ENCODE measurements at places on chromosomes 13 and 19. TPM values are rescaled to one million over a fixed set of nuclear protein-coding genes. Genes with fewer than 3 reads are reported as not detected.

DNA sequence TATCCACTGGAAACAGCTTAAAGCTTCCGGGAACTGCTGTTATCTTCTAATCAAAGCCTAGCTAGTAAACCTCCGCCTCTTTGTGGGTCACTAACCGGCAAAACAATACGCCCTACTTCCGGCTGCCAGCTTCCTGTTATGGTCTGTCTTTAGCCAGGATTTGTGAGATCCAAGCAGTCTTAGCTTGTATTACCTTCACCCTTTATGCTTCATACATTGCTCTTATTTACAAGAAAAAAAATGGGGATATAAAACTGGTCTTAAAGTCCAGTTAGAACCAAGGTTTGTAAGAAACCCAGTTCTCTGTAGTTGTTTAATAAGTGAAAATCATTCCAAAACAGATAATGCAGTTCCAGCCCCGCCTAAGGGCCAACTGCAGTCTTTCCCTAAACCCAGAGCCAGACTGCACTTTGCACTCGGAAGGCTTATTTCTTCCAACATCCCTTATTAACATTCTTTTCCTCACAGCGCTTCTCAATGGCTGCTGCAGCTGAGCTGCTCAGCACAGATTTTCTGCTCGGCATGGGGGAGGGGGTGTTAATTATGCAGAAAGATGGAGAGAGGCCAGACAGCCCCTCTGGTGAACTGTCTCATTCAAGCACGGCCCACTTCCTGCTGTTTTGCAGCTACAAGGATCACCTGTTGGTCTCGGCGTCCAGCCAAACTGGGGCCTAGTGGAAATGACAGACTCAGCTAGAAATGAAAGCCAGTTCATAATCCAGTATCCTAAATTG lies 368.4 kb downstream of the KLF12 start:
- DNase-seq = peak; percentile 90

The FLT1 gene
- 42.0 TPM for total RNA-seq

DNA sequence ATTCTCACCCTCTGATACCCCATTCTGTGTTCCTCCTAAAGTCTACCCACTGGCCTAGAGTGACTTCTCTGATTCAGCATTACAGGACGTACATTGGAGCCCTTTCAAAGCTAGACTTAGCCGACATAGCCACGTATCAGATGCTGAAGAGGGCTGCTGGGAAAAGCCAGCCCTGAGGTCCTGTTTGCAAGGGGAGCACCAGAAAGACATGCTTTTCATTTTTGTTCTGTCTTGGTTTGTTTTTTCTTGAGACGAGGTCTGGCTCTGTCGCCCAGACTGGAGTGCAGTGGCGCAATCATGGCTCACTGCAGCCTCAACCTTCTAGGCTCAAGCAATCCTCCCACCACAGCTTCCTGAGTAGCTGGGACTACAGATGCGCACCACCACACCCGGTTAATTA lies 6.3 kb upstream of the ZSWIM4 start:
- peak; percentile 61 for DNase-seq

GRCh38 chr13:19794631-19795030 lies 11.9 kb upstream of the PSPC1 start:
- DNase-seq = no peak

The AMH gene
- total RNA-seq = 0.24 TPM

DNA sequence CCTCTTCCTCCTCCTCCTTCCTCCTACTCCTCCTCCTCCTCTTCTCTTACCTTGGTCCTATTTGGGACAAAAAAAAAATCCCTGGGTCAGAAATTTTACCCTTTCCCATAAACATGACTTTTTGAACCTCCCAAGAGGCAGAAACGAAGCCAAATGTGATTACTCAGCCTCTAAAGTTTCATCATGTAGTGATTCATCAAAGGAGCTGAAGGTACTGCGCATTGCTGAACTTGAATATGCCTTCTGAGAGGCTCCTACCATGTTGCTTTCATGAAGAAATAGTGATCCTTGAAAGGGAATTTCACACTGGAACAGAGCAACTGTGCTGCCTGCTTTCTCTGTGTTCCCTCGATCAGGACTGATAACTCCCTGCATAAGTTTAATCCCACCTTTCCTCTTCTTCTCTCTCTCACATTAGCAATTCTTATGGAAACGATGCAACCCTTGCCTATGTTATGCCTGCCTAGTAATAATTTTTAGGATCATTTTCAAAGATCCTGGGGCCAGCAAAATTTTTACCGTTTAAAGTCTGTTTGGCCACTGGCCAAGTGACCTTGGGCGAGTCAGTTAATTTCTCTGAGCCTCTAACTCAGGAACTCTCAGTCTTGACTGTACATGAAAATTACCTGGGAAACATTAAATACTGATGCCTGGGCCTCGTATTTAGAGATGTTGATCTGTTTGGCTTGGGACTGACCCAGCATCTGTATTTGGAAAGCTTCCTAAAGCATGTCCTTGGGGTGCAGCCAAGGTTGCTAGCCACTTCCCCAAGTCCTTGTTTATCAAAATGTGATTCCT lies 149.5 kb downstream of the DCT start:
- DNase-seq = no peak

DNA sequence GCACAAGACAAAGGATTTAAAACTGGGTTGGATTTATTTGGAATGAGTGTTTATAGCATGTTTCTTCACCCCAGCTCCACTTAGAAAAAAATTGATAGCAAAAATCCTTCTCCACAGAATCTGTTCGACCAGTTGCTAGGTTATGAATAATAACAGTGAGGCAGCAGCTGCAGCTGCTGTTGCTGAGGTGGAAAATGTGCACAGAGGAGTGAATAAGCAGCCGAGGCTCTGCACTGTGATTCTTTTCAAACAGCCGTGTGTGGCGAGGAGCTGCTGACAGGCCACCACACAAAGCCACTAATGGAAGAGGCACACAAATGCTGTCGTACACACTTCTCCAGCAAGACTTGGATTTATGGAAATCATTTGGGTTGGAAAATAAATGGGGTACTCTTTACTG lies 6.4 kb upstream of the RASL11A start:
- no peak for DNase-seq

The TBXA2R gene
- total RNA-seq = 2.6 TPM

- DNase-seq = no peak
These were observed 605.3 kb upstream of the SLC10A2 start for GRCh38 chr13:103671547-103671946.

The ANGPTL8 gene
- total RNA-seq = 0.40 TPM

GRCh38 chr13:25819856-25820530 lies 231.8 kb downstream of the SHISA2 start:
- peak; percentile 43 for DNase-seq

- DNase-seq = no peak
These were observed 166.6 kb downstream of the PTPRS start for GRCh38 chr19:5173993-5174392.

The C19orf73 gene
- 1.3 TPM for total RNA-seq

- no peak for DNase-seq
These were observed 60.1 kb downstream of the DCT start for GRCh38 chr13:94419304-94419924.

DNA sequence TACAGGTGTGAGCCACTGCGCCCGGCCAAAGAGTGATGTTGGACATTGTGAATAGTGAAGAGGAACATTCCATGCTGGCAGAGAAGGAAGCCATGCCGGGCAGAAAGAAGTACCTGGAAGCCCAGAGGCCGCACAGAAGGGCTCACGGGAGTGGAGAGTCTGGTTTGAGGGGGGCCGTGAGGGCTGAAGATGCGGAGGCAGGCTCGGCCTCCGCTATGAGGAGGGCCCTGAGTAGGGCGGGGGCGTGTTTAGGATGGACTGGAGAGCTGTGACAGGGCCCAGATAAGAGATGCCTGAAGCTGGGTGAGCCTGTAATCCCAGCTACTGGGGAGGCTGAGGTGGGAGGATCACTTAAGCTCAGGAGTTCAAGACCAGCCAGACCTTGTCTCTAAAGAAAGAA lies 1.6 kb downstream of the JOSD2 start:
- DNase-seq = no peak

The PEX11G gene
- total RNA-seq = 0.97 TPM

GRCh38 chr13:84651288-84651687 lies 769.0 kb upstream of the SLITRK1 start:
- no peak for DNase-seq

DNA sequence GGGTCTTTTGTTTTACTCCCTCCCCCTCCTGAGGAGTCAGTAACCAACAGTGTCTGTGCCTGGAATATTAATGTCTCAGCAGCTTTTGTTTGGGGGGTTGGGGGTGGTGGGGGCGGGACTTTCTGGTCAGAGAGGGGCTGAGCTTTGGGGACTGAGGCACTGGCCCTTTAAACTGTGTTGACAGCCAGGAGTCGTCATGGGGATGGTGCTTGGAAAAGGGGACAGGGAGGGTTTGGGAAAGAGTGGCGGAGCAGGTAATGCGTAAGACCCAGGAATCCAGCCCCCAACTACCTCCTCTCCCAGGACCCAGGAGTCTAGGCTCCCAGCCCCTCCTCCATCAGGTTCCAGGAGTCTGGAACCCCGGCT lies 5.2 kb downstream of the CADM4 start:
- no peak for DNase-seq

- DNase-seq = no peak
These were observed 4.4 kb upstream of the TBXA2R start for GRCh38 chr19:3610745-3611717.

- DNase-seq = peak; percentile 79
These were observed 65.1 kb downstream of the ZNF823 start for GRCh38 chr19:11673608-11674041.

DNA sequence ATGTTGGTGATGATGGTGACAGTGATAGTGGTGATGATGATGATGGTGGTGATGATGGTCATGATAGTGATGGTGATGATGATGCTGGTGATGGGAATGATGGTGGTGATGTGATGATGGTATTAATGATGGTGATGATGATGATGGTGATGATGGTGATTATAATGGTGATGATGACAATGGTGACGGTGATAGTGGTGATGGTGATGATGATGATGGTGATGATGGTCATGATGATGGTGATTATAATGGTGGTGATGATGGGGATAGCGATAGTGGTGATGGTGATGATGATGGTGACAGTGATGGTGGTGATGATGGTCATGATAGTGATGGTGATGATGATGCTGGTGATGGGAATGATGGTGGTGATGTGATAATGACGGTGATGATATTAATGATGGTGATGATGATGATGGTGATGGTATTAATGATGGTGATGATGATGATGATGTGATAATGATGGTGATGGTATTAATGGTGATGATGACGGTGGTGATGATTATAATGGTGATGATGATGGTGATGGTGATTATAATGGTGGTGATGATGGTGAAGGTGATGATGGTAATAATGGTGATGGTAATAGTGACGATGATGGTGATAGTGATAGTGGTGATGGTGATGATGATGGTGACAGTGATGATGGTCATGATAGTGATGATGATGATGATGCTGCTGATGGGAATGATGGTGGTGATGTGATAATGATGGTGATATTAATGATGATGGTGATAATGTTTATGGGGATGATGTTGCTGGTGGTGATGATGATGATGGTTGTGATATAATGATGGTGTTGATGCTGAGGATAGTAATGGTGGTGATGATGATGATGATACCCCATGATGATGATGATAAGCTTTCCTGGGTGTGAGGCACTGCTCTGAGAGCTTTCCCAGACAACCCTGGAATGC lies 7.7 kb downstream of the C13orf46 start:
- no peak for DNase-seq

The LIN37 gene
- total RNA-seq = 5.2 TPM

GRCh38 chr13:27264648-27265047 lies 6.0 kb upstream of the RASL11A start:
- DNase-seq = no peak

DNA sequence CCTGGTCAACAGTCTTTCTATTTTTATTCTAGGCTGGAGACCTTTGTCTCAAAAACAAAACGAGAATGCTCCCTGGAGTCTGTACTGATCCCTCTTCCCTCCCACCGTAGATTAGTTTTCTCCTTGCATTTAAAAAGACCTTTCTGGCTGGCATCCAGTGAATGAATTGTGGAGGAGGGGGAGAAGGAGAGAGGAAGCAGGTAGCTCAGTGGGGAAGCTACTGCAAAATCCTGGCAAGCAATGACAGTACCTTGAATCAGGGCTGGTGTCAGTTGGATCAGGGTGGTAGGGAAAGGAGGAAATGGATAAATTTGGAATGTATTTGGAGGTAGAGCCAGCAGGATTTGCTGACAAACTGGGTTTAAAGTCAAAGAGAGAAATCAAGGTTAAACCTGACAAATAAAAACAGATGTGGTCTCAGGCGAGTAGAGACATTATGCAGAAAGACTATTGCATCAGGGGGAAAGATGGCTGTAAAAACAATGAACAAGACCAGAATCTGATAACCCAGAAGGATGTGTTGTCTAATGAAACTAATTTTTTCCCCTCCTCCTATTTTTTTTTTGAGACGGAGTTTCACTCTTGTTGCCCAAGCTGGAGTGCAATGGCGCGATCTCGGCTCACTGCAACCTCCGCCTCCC lies 3.5 kb upstream of the CYP2S1 start:
- DNase-seq = no peak

DNA sequence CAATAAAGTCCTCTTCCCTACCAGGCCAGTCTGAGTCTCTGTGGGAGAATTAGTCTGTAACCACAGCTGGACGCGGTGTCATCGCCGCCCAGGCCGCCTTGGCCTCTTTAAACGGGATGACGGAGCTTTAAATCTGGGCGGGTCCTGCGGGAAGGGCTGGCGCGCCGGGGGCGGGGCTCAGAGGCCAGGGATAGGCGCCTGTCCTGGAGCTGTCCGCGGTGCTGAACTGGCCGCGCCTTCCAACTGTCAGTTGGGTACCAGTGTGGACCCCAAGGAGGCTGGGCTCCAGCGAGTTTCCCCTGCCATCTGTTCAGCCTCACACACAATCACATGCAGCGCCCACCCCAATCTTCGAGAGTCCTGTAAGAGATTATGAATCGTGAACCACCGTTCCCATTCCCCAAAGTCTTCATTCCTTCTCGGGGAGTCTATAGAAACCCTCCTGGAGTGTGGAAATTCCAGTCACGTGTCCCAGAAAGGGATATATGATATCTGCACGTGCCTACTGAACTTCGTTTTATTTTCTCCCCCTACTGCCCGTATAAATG lies 11.5 kb downstream of the APLP1 start:
- DNase-seq = peak; percentile 96

DNA sequence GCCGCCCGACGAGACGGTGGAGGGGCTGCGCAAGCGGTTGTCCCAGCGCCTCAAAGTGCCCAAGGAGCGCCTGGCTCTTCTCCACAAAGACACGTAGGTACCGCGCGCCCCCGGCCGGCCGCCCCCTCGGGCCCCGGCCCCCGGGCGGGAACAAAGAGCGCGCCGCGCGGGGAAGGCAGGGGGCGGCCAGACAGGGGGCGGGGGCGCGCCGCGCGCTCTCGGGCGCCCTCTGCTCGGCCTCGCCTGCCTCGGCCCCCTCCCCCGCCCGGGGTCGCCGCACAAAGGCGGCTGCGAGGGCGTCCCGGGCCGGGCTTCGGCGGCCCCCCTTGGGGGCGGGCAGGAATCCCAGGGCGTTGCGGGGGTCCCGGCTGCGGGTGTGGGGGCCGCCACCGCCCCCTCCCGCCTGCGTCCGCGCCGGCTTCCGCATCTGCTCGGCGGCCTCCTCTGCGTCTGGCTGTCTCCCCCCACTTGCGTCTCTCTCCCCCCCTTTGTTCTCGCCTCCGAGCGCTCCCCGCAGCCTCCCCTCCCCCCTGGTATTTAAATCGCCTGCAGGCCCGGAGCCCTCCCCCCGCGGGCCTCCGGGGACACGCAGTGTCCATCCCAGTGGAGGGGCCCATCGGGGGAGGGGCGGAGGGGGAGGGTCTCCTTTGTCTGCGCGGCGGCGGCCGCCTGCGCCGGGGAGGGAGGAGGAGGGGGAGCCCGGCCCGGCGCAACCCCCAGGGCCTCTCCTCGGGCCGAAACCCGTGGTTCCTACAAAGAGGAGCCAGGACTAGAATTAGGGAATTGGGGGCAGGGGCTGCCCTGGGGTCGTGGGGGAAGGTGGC lies 2.3 kb downstream of the MIDN start:
- DNase-seq = peak; percentile 83

- DNase-seq = no peak
These were observed 66.0 kb downstream of the LATS2 start for GRCh38 chr13:20995245-20995838.

Measured in Right ventricle myocardium superior (tissue), 1 donor.